ENCODE measurements at places on chromosomes 1 and 21.

DNA sequence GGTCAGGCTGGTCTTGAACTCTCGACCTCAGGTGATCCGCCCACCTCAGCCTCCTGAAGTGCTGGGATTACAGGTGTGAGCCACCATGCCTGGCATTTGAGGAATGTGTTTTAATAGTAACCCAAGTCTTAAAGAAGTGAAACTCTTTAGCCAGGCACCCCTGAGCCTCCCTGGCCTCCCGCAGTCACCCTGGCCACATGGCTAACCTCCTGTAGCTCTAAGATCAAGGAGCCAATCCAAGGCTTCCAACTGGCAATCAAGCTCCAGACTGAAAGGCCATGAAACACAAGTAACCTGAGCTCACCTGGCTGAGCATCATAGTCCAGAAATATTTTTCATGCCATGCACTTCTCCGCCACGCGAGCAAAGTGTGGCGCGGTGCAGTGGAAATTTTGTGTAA lies 84.3 kb downstream of the LTN1 start:
- DNase-seq = no peak

DNA sequence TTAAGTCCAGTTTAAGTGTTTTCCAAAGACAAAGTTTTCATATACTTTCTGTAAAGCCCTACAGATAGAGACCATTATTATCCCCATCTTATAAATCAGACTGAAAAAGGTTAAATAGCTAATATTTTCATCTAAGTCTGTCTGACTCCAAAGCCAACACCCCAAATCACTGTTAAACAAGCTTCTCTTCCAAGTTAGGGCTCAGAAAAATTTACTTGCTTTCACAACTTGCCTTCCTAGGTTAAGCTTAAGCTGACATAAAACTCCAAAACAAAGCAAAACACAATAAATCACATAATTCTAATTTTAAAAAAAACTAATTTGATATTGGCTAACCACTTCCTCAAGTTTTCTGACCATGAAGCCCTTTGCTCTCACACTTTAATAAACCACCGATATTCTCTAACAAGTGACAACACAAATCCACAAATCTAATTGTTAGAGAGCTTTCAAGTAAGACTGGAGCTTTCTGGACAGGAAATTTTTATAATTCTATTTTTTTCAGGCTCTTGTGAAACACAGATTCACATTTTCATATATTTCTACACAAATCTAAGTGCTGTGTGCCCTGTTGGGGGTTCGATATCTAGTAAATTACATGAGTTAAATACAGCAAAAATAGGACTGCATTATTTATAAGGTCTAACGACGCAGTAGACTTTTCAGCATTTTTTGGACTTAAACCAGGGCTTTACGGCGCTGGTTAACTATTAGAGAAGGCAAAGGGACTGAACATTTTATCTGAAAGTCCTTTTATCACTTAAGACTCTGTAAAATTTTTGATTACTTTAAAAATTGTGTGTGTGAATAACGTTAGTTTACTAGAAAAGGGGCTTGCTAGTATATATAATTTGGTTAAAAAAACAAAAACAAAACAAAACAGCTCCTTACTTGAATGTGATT lies 2.1 kb downstream of the GNG12 start:
- no peak for DNase-seq

DNA sequence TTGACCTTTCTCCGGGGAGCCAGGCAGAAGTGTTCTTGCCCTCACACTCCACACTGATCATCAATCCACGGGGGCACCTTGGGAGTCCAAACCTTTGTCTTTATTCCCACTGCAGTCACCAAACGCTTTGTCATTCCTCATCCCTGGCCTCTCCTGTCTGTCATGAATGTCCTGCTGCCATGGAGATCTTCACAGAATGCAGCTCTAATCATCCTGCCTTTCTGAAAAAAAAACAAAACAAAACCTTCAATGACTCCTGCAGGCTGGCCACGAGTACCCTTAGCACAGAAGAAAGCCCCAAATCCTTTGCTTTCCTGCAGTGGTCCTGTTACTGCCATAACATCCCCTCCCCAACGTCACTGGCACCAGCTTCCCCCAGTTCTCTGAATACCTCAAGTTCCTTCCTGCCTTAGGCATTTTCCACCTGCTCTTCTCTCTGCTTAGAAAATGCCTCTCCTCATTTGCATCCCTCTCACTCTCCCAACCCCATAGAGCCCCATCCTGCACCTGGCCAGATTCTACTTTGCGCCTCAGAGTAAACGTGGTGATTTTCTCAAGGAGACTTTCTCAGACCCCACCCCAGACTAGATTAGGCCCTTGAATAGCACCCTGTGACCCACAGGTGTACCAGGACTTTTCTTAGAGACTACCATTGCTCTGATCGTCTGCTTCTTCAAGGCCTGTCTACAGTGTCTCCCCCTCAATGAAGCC lies 131.2 kb downstream of the AK5 start:
- peak; percentile 48 for DNase-seq

DNA sequence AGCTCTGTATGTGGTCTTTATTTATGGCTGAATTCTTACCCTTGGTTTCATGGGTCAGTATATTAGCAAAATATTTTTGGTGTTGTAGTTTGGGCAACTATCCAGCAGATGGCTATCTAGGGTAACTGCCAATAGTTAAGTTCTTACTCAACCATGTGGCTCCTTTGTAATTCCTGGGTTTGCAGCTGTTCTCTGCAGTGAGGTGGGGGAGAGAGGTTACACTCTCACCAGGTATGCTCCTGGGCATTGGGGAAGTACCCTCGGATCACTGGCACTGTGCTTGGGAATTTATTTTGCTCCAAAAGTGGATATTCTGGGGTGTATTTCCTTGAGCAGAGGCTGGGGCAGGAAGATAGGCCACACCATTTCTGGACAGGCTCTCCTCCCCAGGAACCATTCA lies 436.7 kb upstream of the TMPRSS15 start:
- DNase-seq = peak; percentile 9

- DNase-seq = no peak
These were observed 219.4 kb downstream of the LRRC40 start for GRCh38 chr1:69985901-69986439.

- DNase-seq = no peak
These were observed 15.1 kb downstream of the USP33 start for GRCh38 chr1:77744576-77744975.

DNA sequence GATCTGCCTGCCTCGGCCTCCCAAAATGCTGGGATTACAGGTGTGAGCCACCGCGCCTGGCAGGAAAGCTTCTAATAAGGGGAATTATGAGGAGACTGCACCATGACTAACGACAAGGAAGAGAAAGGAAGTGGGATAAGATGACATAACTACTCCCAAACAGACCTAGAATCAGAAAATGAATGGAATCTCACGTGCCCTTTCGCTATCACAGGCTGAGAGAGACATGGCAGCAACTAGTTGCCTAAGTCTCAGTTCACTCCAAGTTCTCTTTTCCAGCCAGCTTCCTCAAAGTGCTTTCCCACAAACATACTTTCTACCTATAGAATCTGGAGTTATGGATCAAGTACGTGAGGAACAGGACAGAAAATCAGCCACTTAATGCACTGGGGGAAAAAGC lies 2.0 kb downstream of the PI4KB start:
- no peak for DNase-seq

DNA sequence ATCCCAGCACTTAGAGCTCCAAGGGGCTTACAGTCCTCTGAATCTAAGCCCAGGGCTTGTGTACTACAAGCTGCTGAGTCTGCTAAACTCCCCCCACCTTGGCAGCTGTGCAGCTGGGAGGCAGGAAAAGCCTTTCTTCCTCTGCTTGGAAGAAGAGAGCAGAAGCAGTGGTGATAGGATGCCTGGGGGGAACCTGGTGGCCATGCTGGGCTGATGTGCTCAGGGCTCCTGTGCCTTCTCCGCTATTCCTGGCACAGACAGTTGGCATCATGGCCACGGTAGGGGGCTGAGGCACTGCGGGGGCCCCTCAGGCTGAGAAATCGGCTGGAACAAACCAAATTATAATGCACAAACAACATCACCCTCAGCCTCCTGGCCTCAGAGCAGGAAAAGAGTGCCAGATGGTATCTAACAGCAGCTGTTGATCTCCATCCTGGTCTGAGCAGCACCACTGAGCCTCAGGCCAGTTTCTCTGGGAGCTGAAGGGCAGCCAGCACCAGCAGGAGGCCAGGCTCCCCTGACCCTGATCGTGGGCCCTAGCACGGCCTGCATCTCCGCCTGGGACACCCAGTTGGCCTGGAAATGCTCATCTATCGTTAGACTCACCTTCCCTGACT lies 35.8 kb downstream of the ECE1 start:
- no peak for DNase-seq

DNA sequence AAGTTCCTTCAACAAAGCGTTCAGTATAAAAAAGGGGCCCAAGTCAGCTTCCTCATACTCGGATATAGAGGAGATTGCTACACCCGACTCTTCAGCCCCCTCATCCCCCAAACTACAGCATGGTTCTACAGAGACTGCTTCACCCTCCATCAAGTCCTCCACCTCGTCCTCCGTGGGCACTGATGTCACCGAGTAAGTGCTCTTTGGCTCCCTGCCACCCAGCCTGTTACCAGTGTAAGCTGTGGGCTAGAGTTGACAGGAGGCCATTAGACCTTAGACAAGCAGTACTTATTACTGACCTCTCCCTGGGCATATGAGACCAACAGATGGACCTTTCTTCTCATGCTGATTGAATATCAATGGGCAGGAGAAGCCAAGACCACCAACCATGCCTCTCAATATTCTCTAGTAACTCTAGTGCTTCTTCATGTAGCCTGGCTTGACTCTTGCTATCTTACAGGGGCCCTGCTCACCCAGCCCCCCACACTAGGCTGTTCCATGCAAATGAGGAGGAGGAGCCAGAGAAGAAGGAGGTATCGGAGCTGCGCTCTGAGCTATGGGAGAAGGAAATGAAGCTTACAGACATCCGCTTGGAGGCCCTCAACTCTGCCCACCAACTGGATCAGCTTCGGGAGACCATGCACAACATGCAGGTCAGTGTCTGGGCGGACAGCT lies 20.9 kb upstream of the IPO9 start:
- no peak for DNase-seq

DNA sequence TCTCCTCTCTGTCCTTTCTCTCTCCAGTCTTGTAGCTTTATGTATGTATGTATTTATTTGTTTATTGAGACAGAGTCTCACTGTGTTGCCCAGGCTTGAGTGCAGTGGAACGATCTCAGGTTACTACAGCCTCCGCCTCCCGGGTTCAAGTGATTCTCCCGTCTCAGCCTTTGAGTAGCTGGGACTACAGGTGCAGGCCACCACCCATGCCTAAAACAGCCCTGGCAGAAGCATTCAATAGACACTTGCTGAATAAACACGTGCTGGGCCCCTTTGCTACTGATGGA lies 2.5 kb downstream of the KIAA2013 start:
- DNase-seq = no peak

DNA sequence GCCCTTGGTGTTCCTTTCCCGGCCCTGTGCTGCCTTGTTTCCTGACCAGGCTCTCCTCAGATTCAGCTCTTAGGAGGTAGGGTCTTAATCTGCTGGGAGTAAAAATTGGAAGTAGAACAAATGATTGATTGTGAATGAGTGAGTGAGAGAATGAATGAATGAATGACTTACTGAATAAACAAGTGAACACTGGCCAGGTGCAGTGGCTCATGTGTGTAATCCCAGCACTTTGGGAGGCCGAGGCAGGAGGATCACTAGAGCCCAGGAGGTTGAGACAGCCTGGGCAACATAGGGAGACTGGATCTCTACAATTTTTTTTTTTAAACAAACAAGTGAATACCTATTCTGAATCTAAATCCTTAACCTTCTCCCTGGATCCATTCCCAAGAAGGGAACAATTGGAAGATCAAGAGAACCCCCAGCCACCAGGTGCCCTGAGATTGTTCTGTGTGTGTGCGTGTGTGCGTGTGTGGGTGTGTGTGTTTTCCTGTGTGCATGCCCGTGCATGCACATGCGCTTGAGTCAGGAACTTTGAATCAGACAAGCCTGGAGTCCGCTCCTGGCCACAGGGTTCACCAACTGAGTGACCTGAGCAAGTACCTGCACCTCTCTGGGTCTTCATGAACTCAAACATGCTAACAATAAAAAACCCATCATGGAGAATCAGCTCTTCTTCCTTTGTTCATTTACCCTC lies 24.3 kb upstream of the CITED4 start:
- DNase-seq = no peak

- DNase-seq = no peak
These were observed 59.8 kb downstream of the CRB1 start for GRCh38 chr1:197327776-197328364.

DNA sequence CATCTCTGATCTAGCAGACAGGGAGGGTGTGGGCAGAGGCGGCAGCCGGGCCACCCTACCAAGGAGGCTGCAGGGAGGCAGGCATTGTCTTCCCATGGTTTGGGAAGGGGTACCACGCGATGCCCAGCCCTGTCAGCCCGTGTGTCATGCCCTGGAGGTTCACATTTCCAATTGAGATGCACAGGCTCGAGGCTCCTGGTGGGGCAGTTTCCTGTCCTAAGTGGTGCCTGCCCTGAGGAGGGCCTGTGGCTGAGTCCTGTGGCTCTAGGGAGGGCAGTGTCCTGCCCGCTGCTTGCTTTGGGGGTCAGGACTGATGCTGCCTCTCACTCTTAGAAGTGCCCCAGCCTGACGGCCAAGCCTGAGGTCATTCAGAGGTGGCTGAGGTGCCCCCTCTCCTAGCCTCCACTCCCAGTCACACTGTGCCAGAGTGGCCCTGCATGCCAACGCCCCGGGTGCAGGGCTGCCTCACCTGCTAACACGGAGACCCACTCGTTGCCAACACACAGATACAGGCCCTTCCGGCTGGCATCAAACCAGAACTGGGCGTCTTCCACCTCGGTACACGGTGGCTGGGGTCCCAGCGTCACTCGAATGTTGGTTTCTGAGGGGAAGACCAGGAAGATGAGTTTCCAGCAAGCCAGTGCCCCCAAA lies 11.9 kb downstream of the KRTAP10-1 start:
- DNase-seq = no peak

- no peak for DNase-seq
These were observed 38.7 kb upstream of the TTC22 start for GRCh38 chr1:54839824-54840223.

- DNase-seq = no peak
These were observed 184.3 kb upstream of the HMCN1 start for GRCh38 chr1:185549906-185550305.

DNA sequence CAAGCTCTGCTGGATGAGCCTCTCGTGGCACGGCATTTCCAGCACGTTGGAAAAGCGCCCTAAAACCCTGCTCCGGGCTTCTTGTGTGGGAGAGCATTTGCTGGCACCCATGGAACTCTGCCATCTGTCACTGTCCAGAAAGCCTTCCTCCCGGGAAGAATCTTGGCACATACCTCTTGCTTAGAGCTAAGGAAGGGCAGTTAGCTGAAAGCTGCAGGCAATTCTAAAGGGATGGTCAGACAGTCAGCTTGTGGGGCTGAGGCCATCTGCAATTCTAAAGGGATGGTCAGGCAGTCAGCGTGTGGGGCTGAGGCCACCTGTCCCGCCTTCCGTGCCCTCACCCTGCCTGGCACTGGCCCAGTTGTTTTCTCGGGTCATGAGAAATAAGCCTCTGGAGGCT lies 139.0 kb upstream of the TMEM51 start:
- DNase-seq = no peak

GRCh38 chr1:193322211-193322610 lies 135.8 kb upstream of the B3GALT2 start:
- no peak for DNase-seq

DNA sequence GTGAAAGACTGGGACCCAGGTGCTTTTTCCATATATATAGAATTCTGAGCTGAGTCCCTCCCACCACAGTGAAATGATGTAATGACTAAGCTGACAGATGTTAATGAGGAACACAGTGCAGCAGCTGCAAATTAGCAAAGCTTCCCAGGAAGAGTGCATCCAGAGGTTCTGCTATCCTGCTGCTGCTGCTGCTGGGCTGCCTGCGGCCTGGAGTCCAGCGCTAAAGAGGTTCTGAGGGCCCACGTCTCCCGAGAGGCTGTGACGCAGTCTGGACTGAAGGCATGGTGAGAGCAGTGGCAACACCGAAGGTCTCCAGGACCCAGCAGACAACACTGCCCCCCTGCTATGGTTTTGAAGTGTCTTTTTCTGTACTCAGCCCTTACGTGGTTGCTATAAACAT lies 63.9 kb downstream of the URB2 start:
- no peak for DNase-seq

Measured in MV-4-11 (cell line).